HEK293T (cell line): ENCODE measurements at places on chromosomes 11 and 22.

GRCh38 chr11:113998574-113998973 is 23.7 kb downstream of the HTR3A start:
- DNase-seq, result no peak

DNA sequence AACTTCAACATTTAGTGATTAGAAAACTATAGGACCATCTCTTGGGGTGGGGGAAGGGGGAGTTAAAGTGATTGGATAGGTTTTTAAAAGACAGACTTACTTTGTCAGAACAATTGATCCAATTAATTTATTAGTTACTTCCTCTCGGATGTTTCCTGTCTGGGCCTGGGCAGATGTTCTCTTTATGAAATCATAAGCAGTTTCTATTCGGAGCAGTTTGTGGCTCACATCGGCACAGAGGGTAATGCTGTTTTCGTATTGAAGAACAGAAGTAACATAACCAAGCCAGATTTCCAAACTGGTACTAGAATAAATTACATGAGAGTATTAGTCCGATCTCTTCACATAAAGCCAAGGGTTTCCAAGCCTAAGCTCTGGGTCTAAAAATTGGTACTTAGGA is 20.6 kb downstream of the PIWIL3 start:
- DNase-seq, result no peak

DNA sequence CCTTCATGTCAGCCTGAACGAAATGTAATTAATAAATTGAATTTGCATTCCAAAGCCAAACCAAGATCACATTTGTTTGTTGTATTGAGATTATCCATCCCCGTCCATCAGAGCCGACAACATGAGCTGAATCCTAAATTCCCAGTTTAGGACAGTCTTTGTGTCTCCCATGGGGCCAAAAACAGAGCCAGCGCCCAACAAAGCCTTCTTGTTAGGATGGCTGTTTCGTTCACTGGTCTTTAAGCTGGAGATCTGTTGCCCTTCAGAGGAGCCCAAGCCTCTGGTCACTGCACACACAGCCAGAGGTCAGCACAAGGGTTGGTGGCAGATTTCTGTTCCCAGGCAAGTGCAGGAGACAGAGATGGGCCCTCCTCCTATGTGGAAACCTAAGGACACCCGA is 25.8 kb downstream of the DSCAML1 start:
- DNase-seq, result no peak

DNA sequence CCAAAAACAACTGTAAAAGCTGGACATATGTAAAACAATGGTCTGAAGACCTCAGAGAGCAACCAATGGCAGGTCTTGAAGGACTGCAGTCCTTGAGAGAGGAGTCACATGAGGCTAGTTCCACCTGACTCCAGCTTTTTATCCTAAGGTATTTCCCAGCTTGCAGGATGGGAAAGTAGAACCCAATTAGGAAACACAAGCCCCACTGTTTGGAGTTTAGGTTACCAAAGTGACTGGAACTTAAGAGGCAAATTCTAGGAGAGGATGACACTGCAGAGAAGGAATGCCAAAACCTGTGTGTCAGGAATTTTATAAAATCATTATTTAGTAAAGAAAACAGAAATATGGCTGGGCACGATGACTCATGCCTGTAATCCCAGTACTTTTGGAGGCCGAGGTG is 18.4 kb downstream of the OR2AT4 start:
- no peak for DNase-seq

DNA sequence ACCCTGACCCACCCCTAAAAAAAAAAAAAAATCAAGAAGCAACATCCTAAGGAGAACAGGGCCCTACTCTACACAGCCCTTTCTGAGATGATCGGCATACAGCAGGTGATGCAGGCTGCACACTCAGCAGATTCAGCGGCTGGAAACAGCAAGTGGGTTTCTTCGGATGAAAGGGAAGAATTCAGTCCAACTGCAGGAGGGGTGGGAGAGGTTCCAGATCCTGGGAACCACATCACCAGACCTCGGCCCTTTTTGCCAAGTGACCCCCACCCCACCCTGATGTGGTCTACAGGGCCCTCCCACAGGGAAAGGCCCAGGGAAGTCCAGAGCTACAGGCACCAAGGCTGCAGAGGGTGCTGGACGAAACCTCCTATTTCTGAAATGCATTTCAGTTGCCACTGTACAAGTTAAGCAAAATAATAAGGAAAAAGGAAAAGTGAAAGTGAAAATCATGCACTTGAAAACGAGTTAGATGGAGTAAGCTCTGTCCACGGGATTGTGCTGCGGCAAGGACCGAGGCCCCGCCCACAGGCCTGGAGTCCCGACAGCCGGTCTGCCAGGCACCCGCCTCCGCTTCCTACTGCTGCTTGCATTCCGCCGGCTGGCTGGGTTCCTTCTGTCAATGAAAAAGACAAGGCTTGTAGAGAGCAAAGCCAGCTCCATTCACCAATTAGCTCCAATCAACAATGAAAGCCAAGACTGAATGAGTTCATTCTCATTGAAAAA is 16.0 kb upstream of the PHLDA2 start:
- no peak for DNase-seq

- DNase-seq, result no peak
Measured at GRCh38 chr22:40654522-40655167, 18.1 kb upstream of the MRTFA start.

- DNase-seq, result no peak
Measured at GRCh38 chr11:79262221-79262620, 178.6 kb downstream of the TENM4 start.

GRCh38 chr22:19784384-19785175 is 24.0 kb downstream of the TBX1 start:
- no peak for DNase-seq

DNA sequence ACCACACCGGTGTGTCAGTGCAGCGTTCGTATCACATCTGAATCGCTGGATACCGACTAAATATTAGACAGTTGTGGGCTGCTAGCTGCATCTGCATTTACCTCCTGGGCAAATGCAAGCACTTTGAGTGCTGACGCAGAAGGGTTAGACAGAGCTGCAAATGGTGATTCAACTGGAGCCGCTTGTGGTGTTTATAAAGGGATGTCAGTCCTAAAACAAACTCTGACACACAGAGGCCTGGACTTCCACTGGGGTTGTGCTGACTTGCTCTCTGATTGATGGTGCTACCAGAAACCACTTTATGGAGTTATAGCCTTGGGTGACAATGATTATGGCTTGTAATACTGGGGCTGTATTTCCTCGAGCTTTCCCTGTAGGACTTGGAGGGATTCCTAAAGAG is 374.4 kb downstream of the NTM start:
- no peak for DNase-seq

DNA sequence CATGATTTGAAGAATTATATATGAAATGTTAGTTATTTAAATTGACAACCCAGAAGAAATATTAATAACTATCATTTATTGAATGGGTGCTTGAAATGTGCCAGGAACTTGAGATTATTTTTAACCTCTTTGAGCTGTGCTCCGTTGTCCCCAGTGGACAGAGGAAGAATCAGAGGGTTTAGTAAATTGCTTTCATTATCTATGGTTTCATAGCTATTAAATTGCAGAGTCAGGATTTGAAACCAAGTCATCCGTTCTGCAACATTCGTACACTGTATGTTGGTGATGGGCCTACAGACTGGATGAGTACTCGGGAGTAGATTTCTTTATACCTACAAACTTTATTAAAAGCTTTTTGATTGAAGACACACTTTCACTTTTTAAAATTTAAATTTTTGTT is 4.9 kb downstream of the HSD17B12 start:
- no peak for DNase-seq

- no peak for DNase-seq
Measured at GRCh38 chr11:79026803-79027445, 413.9 kb downstream of the TENM4 start.
